Mesothelial cell of epicardium (in vitro differentiated cells): ENCODE measurements at places on chromosomes 4 and X.
A peak's percentile ranks its signal among the peaks of the same experiment; 100 is the strongest.

DNA sequence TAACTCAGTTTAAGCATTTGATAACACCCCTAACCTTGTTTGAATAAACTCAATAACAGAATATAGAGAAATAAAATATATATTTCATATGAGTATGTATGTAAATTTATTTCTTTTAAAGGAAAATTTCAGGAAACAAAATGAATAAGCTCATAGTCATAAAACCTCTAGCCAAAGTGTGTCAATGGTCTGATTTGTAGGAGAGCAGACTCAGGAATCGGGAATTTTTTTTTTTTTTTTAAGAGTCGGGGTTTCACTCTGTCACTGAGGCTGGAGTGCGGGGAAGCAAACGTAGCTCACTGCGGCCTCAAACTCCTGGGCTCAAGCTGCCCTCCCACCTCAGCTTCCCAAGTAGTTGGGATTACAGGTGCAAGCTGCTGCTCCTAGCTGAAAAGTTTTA, 2.4 kb downstream of the PKD2 start:
- H3K36me3 ChIP-seq = no peaks in the 10 kb centered on the region
- no peak overlapping the region for H3K27ac ChIP-seq
- H3K4me3 ChIP-seq = peak overlapping the region; percentile 42
- peaks cover 55% of the 10 kb centered on the region for H3K4me1 ChIP-seq
- peaks cover 7% of the 10 kb centered on the region for H3K27me3 ChIP-seq

DNA sequence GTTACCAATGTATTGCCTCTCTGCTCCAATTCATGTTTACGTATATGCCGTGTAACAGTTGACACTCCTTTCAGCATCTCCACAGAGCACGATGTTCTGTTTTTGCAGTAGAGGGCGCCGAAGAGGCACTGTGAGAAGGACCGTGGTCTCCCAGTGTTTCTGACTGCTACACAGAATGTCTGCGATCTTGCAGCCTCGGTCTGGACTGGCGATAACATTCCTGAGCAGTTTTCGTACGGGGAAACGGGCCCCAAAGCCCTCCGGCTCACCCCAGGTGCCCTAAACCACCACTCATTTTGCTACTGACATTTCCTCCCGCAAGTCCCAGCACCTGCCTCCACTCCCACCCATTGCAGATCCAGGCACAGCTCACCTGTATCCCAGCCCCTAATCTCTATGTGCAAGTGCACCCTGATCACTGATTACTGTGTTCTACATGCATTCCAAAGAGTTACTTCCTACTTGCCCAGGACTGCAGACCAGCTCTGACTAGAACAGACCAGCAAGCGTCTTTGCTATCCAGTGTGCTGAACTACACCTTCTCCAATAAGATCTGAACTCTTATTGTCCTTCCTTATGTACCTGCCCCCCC, 12.4 kb upstream of the NFXL1 start:
- no peaks in the 10 kb centered on the region for H3K27me3 ChIP-seq
- peak; percentile 54 for DNase-seq
- peak overlapping the region; percentile 93 for H3K27ac ChIP-seq
- H3K36me3 ChIP-seq = no peaks in the 10 kb centered on the region

DNA sequence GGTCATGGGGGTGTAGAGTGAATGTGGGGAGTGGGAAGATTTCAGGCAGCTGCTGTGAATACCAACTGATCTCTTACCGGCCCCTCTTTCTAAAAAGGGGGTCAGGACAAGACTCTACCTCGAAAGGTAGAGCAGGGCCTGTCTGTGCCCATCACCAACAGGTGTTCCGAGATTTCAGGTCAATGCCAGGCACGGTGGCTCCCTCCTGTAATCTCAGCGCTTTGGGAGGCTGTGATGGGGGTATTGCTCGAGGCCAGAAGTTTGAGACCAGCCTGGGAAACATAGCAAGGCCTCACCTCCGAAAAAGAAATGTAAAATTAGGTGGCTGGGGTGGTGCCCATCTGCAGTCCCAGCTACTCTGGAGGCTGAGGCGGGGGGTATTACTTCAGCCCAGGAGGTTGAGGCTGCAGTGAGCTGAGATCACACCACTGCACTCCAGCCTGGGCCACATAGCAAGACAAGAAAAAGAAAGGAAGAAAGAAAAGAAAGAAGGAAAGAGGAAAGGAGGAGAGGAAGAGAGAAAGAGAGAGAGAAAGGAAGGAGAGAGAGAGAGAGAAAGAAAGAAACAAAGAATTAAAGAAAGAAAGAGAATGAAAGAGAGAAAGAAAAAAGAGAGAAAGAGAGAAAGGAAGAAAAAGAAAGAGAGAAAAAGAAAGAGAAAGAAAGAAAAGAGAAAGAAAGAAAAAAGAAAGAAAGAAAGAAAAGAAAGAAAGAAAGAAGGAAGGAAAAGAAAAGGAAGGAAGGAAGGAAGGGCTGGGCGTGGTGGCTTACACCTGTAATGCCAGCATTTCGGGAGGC, 50.1 kb downstream of the CRLF2 start:
- H3K36me3 ChIP-seq = no peaks in the 10 kb centered on the region
- H3K4me1 ChIP-seq = peaks cover 5% of the 10 kb centered on the region
- H3K4me3 ChIP-seq = no peak overlapping the region
- H3K27me3 ChIP-seq = peaks cover 5% of the 10 kb centered on the region

DNA sequence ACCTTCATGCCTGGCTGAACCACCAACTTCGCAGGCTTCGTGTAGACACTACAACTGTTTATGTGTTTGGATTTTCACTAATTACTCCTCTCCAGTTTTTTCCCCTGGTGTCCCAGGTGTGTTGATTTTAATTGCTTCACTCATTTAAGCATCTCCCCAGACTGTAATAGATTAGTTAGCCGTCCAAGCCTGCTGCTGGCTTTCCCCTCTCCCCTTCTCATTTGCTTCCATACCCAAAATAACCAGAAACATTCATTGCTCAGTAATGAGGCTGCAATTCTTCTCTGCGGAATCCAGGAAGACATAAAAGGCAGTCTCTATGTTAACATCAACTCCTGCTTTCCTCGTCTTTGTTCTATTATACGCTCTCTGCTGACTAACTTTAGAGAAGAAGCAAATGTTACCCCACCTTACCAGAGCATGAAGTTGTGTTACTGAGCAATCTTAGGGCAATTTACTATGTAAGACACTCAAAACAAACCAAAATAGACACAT, 37.9 kb upstream of the SCRG1 start:
- peaks cover 20% of the 10 kb centered on the region for H3K4me1 ChIP-seq
- no peak overlapping the region for H3K27ac ChIP-seq
- H3K4me3 ChIP-seq = no peak overlapping the region
- H3K36me3 ChIP-seq = no peaks in the 10 kb centered on the region

- H3K27me3 ChIP-seq = peaks cover 8% of the 10 kb centered on the region
- peak overlapping the region; percentile 15 for H3K4me3 ChIP-seq
Measured at GRCh38 chr4:7040765-7041164, 2.4 kb upstream of the TADA2B start.

DNA sequence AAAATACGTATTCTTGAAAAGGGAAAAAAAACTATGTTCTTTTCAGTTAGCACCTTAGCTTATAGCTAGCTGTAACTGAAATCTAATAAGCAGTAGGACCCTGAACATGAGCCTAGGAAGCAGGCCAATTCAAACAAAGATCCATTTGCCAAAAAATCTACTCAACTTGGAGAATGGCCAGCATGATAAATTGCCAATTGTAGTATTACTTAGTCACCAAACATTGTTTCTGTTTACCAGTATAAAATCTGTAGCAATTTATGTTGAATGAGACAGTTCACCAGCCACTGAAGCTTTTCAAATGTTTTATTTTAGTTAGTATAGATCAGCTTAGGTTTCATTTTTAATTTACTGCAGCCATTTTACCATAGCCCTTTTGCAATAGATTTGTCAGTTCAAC, 323.6 kb upstream of the DIPK2B start:
- no peak for DNase-seq
- H3K4me1 ChIP-seq = no peaks in the 10 kb centered on the region
- H3K36me3 ChIP-seq = no peaks in the 10 kb centered on the region
- H3K27me3 ChIP-seq = no peaks in the 10 kb centered on the region
- no peak overlapping the region for H3K27ac ChIP-seq

- no peak overlapping the region for H3K4me3 ChIP-seq
- peaks cover 6% of the 10 kb centered on the region for H3K36me3 ChIP-seq
- peaks cover 10% of the 10 kb centered on the region for H3K4me1 ChIP-seq
- no peaks in the 10 kb centered on the region for H3K27me3 ChIP-seq
Measured at GRCh38 chr4:73600954-73601353, 19.3 kb downstream of the RASSF6 start.

DNA sequence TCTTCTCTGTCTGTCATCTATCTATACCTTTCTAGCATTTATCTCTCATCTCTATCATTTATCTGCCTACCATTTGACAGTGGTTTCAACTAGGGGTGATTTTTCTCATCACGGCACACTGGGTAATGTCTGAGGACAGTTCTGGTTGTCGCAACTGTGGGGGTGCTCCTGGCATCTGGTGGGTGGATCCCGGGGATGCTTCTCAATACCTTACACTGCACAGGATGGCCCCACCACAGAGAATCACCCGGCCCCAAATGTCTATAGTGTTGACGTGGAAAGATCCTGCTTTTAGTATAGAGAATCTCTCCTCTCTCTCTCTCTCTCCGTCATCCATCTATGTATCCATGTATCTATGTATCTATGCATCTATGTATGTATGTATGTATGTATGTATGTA, 7.2 kb downstream of the P2RY8 start:
- DNase-seq = no peak
- no peak overlapping the region for H3K4me3 ChIP-seq
- no peaks in the 10 kb centered on the region for H3K36me3 ChIP-seq
- H3K27me3 ChIP-seq = no peaks in the 10 kb centered on the region

GRCh38 chr4:25484243-25484721, 107.2 kb downstream of the ANAPC4 start:
- H3K4me3 ChIP-seq = no peak overlapping the region
- H3K4me1 ChIP-seq = peaks cover 3% of the 10 kb centered on the region
- H3K27me3 ChIP-seq = no peaks in the 10 kb centered on the region

- H3K27me3 ChIP-seq = peaks cover 5% of the 10 kb centered on the region
- no peaks in the 10 kb centered on the region for H3K36me3 ChIP-seq
- peaks cover 61% of the 10 kb centered on the region for H3K4me1 ChIP-seq
- H3K27ac ChIP-seq = peak overlapping the region; percentile 98
Measured at GRCh38 chr4:40630335-40631021, 814 bp upstream of the RBM47 start.

- H3K27ac ChIP-seq = no peak overlapping the region
- no peaks in the 10 kb centered on the region for H3K4me1 ChIP-seq
- no peaks in the 10 kb centered on the region for H3K27me3 ChIP-seq
- DNase-seq = no peak
- no peaks in the 10 kb centered on the region for H3K36me3 ChIP-seq
Measured at GRCh38 chrX:68490644-68491043, 8.2 kb upstream of the YIPF6 start.

DNA sequence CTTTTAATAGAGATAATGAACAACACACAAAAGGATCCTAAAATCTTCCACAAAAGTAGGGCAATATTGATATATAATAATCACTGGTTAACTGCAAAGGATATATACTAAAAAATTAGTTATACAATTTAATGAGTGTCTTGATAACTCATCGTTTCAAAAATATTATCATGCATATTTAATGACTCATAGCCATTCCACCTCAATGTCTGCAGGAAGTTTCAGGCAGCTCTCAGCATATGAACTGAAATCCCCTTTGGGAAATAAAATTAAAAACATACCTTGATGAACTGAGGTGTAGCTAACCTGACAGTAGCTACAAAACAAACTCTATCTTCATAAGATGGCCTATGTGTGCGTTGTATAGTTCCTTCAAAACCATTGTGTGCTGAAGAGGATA, 62.9 kb downstream of the TMEM165 start:
- no peak overlapping the region for H3K4me3 ChIP-seq
- no peak for DNase-seq
- no peaks in the 10 kb centered on the region for H3K4me1 ChIP-seq
- H3K36me3 ChIP-seq = peaks cover 15% of the 10 kb centered on the region
- H3K27ac ChIP-seq = no peak overlapping the region

DNA sequence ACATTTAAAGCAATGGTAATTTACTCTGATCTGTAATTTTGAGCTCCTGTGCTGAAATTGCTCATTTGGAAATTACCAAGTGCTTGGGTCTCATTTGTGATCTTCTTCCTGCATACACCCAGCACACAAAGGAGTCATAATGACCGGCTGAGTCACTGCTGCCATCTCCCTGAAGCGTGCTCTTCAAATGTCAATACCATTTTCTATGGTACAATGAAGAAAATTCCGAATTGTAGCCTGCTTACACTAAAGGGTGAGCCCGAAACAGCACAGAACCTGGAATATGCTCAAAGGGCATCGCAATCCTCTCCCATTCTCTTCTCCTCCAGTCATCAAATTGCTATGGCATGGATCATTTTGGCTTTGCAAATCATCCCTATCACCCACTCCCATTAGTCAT, 140.5 kb downstream of the GRIA3 start:
- H3K4me3 ChIP-seq = no peak overlapping the region
- peaks cover 3% of the 10 kb centered on the region for H3K27me3 ChIP-seq
- DNase-seq = no peak
- H3K27ac ChIP-seq = no peak overlapping the region
- H3K36me3 ChIP-seq = no peaks in the 10 kb centered on the region
- no peaks in the 10 kb centered on the region for H3K4me1 ChIP-seq

DNA sequence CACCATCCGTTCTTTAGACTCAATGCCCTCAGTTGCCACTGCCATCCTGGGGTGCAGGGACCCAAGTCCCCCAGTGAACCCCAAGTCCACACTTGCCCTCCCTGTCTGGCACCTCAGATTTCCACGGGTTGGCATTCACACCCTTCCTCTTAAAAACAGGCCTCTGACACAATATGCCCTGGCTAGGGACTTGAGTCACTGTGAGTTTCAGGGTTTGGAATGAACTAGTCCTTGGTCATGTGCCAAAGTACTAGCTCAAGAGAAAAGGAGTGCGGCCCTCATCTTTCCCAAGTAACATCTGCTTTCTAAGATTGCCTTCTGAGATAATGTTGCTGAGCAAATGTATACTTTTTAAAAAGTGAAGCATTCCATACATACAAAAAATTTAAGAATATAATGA, 134.0 kb downstream of the MID1 start:
- no peak for DNase-seq
- H3K4me1 ChIP-seq = peaks cover 24% of the 10 kb centered on the region
- peak overlapping the region; percentile 43 for H3K27ac ChIP-seq
- no peak overlapping the region for H3K4me3 ChIP-seq

DNA sequence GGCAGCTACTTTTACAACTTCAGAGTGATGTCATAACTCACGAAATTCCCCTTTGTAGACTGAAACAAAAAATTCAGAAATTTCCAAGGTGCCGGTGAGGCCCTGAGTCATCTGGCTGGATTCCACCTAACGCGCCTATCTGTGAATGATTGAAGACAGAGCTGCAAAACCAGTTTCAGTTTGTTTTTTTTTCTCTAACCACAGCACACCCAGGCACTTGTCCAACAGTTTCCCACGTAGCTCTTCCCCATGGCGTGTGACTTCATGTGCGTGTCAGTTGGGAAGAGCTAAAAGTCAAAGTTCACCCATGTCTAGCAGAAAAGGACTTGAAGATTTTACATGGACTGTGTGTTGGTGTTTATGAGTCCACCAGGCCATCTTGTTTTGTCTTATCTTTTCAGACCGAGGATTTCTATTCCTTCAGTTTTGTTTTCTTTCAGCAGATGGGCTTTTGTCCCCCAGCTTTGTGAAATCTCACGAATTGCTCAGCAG, 16.4 kb downstream of the TCEANC start:
- H3K4me3 ChIP-seq = peak overlapping the region; percentile 10
- peak overlapping the region; percentile 97 for H3K27ac ChIP-seq
- no peaks in the 10 kb centered on the region for H3K27me3 ChIP-seq
- peak; percentile 61 for DNase-seq
- H3K36me3 ChIP-seq = no peaks in the 10 kb centered on the region

GRCh38 chrX:154429711-154430110, 1.2 kb downstream of the ATP6AP1 start:
- H3K36me3 ChIP-seq = peaks cover 5% of the 10 kb centered on the region
- peaks cover 25% of the 10 kb centered on the region for H3K4me1 ChIP-seq
- DNase-seq = no peak
- H3K4me3 ChIP-seq = peak overlapping the region; percentile 66
- H3K27me3 ChIP-seq = no peaks in the 10 kb centered on the region
